Natural killer cell treated with Interleukin-12 subunit alpha and Interleukin-12 subunit beta and Interleukin-15 and Interleukin-18, amount 100 ng/mL, for 72 hours (primary cell): ENCODE measurements at places on chromosomes 2 and 18. TPM values are rescaled to one million over a fixed set of nuclear protein-coding genes. Genes with fewer than 3 reads are reported as not detected.

GRCh38 chr2:121333834-121334558 is 49.0 kb upstream of the TFCP2L1 start:
- H3K27ac ChIP-seq = no peak overlapping the region
- no peak for DNase-seq
- H3K4me3 ChIP-seq = no peak overlapping the region
- no peaks in the 10 kb centered on the region for H3K27me3 ChIP-seq
- H3K4me1 ChIP-seq = no peaks in the 10 kb centered on the region

GRCh38 chr2:219987830-219988229 is 360.4 kb downstream of the SLC4A3 start:
- no peak overlapping the region for H3K27ac ChIP-seq
- H3K27me3 ChIP-seq = no peaks in the 10 kb centered on the region
- no peaks in the 10 kb centered on the region for H3K36me3 ChIP-seq
- H3K4me3 ChIP-seq = no peak overlapping the region
- DNase-seq = no peak

- no peak overlapping the region for H3K4me3 ChIP-seq
- H3K27ac ChIP-seq = no peak overlapping the region
- H3K27me3 ChIP-seq = no peaks in the 10 kb centered on the region
- no peaks in the 10 kb centered on the region for H3K36me3 ChIP-seq
- H3K4me1 ChIP-seq = no peaks in the 10 kb centered on the region
- DNase-seq = no peak
Observed at GRCh38 chr2:156955701-156956100, 301.8 kb upstream of the GALNT5 start.

DNA sequence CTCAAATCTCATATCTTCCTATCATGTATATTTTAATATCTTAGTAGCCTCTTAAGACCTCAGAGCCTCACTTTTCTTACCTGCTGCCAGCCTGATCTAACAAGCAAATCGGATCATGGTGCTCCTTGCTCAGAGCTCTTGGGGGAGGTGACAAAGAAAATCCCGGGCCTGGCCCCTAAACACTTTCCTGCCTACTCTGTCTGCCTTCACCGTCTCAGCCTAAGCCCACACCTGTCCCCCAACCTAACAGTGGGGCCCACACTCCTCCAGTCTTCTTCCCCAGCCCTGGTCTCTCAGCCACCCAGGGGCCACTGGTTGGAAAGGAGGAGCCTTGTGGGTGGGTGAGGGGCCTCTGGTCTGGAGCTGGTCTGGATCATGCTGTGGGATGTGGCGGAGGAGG is 207.3 kb downstream of the HAUS1 start:
- peaks cover 8% of the 10 kb centered on the region for H3K27me3 ChIP-seq
- H3K36me3 ChIP-seq = no peaks in the 10 kb centered on the region
- H3K4me1 ChIP-seq = peaks cover 5% of the 10 kb centered on the region
- no peak overlapping the region for H3K27ac ChIP-seq

DNA sequence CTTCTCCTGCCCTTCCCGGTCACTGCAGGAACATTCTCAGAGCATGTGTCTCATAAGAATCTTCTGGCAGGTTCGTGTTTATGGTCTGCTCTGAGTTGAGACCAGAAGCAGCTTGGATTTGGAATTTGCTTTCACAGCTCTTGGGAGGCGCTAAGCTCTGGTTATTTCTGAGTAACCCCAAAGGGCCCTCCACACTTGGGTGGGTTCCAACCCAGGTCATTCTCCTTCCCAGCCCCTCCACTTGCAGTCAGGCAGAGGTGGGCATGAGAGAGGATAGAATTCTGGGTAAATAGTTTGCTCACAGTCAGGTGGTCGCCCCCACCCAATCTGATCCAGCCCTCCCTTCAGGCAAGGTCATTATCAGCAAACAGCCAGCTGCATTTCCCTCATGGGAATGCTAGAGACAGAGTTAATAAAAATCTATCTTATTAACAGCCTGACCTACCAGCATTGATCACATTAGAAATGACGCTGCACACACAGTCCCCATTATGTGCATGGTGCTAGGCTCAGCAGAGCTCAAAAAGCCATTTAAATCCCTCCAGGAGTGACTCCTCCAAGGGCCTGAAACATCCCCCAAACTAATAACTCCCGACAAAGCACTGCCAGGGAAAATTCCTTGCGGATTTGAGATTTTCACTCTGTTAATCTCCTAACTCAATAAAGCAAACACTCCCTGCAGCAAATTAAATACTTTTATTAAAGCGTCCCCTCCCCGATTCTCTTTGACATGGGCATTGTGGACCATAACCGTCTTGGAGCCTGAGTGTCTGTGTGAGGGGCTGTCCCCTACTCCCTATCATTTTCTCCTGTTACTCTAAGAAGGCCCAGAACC is 61.9 kb downstream of the SLC4A5 start:
- no peak overlapping the region for H3K27ac ChIP-seq
- H3K4me3 ChIP-seq = no peak overlapping the region
- no peak for DNase-seq
- no peaks in the 10 kb centered on the region for H3K4me1 ChIP-seq
- no peaks in the 10 kb centered on the region for H3K27me3 ChIP-seq

DNA sequence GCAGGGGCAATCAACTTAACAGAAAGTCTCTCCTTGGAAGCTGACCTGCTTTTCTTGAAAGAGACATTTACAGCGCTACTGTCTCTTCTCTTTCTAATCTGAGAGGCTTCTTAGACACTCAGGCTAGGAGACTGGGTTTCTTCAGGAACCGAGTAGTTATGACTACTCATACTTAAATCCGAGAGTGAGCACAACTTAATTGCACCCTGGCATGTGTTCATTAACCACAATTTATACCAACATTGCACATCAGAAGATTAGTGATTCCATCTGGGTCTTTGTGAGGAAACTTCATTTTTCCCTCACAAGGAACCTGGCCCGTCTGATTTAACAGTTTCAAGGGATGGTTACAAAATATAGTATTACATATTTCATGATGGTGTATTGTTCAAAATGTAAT is 176.9 kb downstream of the UBE2E3 start:
- no peaks in the 10 kb centered on the region for H3K27me3 ChIP-seq
- peaks cover 13% of the 10 kb centered on the region for H3K4me1 ChIP-seq
- no peak overlapping the region for H3K27ac ChIP-seq
- H3K36me3 ChIP-seq = peaks cover 20% of the 10 kb centered on the region
- DNase-seq = no peak

GRCh38 chr2:140257692-140258300 is 1477.6 kb upstream of the NXPH2 start:
- H3K36me3 ChIP-seq = no peaks in the 10 kb centered on the region
- DNase-seq = no peak
- H3K4me3 ChIP-seq = no peak overlapping the region
- H3K4me1 ChIP-seq = no peaks in the 10 kb centered on the region

DNA sequence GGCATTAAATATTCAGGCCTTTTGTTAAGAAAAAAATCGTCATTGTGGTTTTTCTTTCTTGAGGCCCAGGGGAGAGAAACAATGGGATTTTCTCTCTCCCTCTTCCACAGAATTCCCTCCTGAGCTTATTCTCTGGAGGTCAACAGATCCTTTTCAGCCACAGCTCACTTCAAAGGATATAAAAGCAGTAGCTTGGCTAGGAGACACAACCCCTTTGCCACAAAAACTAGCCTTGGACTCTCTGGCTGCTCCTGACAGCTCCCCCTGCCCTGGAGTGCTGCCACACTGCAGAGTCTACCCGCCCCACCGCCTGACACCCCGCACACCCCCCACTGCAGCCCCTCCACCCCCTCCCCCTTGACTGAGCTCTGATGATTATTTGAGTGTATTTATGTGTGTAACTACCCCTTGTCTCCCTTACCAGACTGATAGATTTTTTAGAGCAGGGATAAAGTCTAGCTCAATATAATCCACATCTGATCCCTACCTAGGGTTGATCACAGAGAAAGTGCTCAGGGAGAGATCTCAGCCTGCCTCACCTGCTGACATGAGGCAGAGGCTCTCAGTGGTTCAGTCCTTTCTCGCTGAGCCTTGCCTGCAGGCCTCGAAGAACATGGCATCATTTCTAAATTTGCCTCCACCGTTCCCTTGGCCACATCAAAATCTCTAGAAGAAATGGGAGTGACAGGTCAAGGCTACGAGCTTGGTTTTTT is 132.2 kb upstream of the SP5 start:
- H3K36me3 ChIP-seq = no peaks in the 10 kb centered on the region

DNA sequence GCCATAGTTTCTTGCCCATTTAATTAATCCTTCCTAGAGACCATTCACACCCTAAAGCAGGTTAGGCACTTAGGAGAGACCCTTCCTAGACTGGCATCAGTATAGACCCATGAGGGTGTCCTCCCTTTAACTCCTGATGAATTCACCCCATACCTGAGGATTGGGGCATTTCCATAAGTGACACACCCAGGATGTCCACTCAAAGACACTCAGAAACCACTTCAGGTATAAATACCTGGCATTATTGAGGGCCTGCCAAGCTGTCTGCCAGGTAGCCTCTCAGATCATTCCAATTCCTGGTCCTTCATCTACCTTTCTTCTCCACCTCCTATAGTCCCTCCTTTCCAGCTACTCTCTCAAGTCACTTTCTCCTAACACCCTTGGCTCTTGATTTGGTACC is 57.5 kb upstream of the SLC14A2 start:
- H3K36me3 ChIP-seq = no peaks in the 10 kb centered on the region
- no peak for DNase-seq
- H3K4me1 ChIP-seq = no peaks in the 10 kb centered on the region
- H3K27ac ChIP-seq = no peak overlapping the region
- no peak overlapping the region for H3K4me3 ChIP-seq
- H3K27me3 ChIP-seq = peaks cover 6% of the 10 kb centered on the region

DNA sequence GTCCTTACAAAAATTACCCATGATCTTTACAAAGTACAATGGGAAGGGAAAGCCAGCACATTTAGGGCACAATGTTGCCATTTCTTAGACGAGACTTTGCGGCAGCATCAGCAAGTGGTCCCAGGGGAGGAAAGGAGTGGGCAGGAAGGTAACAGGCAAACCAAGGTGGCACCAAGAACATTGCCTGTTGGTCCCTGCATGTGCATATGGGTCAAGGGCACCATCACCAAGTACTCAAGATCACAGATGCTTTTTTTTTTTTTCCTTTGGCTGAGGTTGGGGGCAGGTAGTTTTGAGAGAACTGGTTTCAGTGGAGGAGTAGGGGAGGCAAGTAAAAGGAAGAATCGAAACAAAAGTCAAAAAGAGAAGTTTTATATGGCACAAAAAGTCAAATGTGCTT is 752 bp upstream of the CYTIP start:
- H3K27ac ChIP-seq = peak overlapping the region; percentile 99
- DNase-seq = no peak
- H3K4me3 ChIP-seq = peak overlapping the region; percentile 99
- H3K36me3 ChIP-seq = peaks cover 42% of the 10 kb centered on the region

GRCh38 chr2:200777275-200777674 is 34.4 kb upstream of the BZW1 start:
- no peaks in the 10 kb centered on the region for H3K4me1 ChIP-seq
- peaks cover 8% of the 10 kb centered on the region for H3K27me3 ChIP-seq
- DNase-seq = no peak
- H3K36me3 ChIP-seq = peaks cover 9% of the 10 kb centered on the region
- H3K27ac ChIP-seq = no peak overlapping the region

GRCh38 chr2:69618362-69618761 is 25.2 kb downstream of the AAK1 start:
- no peak for DNase-seq
- H3K27me3 ChIP-seq = no peaks in the 10 kb centered on the region
- H3K27ac ChIP-seq = no peak overlapping the region
- H3K4me1 ChIP-seq = peaks cover 8% of the 10 kb centered on the region

- H3K27ac ChIP-seq = no peak overlapping the region
- no peak overlapping the region for H3K4me3 ChIP-seq
- H3K27me3 ChIP-seq = no peaks in the 10 kb centered on the region
- H3K4me1 ChIP-seq = no peaks in the 10 kb centered on the region
Observed at GRCh38 chr2:42842466-42842865, 50.1 kb upstream of the HAAO start.

DNA sequence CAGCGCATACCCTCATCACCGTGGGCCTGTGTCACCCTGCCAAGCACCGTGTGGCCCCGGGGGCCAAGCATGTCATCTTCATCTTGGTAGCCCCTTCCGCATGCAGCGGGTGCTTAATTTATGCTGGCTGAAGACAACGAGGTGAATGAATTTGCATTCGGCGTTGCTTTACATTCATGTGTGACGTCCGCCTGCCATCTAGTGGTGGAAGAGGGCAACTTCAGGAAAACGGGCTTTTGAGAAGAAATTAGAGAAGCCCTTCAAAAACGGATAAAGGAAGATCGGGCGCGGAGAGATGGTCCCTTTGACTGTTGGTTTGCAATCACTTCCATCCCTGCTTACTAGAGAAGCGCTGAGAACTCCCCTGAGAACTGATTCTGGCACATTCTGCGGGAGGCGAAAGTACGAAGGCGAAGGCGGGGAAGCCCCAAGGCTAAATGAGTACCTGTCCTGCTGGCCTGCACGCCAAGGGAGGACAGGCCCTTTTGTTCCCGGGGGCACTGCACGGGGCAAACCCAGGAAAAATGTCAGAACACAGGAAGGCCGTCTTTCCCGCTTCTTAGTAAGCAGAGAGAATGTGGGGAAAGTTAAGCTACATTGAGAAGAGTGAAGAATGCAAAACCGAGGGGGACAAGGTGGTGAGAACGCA is 145.9 kb downstream of the ZNF516 start:
- no peak overlapping the region for H3K27ac ChIP-seq
- peaks cover 4% of the 10 kb centered on the region for H3K27me3 ChIP-seq
- H3K36me3 ChIP-seq = peaks cover 1% of the 10 kb centered on the region
- peak; percentile 67 for DNase-seq

DNA sequence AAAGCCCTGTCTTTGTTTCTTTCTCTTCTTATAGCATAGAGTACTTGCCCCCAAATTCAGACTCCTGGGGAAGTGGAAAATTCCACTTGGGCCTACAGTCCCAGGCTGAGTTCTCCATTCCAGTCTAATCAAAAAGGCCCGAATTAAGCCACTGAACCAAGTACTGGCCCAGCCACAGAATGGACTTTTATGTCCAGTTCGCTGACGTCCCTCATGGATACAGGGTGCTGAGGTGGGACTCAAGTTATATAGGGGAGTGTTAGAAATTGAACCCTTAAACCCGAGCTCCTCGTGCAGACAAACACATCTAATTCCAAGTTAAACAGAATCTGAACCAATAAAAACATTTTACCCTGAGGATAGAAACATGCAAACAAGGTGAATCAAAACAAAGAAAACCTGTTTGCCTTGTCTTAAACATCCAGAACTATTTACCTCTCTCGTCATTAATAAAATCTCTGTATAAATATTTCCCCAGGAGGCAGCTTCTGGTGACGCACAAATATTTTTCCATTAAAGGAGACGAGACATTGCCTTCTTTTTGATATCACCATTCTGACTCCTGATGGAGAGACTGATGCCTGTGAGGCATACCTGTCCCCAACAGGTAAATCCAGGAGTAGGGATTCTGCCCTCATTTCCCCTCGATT is 136.8 kb upstream of the ARL4C start:
- DNase-seq = no peak
- H3K27ac ChIP-seq = no peak overlapping the region
- no peak overlapping the region for H3K4me3 ChIP-seq
- no peaks in the 10 kb centered on the region for H3K4me1 ChIP-seq
- no peaks in the 10 kb centered on the region for H3K36me3 ChIP-seq

Gene SLC9A4
- total RNA-seq = 0.14 TPM

Gene LRRTM1
- total RNA-seq = not detected

Gene PSMD1
- total RNA-seq = 153 TPM

Gene SATB2
- 1.5 TPM for total RNA-seq

Gene CROCC2
- total RNA-seq = not detected
